ENCODE measurements at places on chromosomes 5 and 9.

DNA sequence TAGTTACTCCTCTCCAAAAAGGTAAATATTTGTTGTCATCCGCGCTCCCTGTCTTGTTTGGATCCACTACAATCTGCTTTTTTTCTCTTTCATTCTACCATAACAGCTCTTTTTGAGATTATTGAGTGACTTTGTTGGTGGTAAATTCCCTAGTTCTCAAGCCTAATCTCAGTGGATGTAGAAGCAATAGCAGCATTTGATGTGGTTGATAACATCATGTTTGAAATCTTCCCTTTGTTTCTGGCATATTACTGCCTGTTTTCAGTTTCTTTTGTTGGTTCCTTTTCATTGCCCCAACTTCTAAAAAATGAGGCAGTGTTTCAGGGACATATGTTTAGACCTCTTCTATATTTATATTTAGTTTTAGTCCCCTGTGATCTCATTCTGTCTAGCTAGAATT is 8.9 kb downstream of the CDC42SE2 start:
- no peak for DNase-seq

- DNase-seq = no peak
Measured at GRCh38 chr5:76269259-76269931, 133.7 kb upstream of the IQGAP2 start.

DNA sequence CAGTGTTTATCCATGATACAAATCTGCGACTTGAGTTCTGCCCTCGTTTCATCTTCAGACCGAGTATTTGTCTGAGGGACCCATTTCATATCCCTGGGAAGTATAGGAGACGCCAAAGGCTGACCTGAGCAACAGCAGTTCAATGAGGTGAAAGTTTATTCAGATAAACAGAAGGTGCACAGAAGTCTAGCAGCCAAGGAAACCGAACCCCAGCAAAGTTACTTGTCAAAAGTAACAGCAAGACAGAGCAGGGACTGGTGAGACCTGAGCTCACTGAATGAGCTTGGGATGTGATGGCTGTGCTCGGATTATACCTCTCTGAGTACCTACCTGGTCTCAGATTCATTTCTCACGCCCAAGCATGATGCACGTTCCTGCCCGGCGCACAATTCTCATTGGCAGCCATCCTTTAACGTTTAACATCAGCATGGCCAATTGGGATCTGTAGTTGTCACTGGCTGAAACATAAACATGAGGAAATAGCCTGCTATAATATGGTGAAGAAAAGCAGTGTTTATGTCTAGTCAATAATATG is 599 bp downstream of the LYRM7 start:
- DNase-seq = no peak

DNA sequence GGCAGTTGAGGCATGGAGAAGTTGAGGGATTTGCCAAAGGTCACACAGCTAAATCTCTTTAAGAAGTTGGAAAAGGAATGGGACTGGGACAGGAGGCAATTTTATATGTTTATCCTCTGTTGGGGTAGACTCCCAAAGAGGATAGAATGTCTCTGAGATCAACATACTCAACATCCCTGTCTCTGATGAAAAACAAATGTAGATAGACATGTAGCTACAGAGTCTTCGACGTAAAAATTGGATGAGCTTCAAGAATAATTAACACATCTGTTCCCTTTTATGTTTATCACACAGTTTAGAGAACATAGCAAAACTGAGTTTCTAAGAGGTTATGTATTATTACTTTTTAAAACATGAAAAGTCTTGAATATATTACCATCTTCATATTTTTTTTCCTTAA is 204.6 kb upstream of the CD180 start:
- DNase-seq = no peak

GRCh38 chr5:32098291-32098690 is 75.8 kb downstream of the GOLPH3 start:
- no peak for DNase-seq

- DNase-seq = peak; percentile 74
Measured at GRCh38 chr9:130934702-130935647, 4.1 kb downstream of the FIBCD1 start.

DNA sequence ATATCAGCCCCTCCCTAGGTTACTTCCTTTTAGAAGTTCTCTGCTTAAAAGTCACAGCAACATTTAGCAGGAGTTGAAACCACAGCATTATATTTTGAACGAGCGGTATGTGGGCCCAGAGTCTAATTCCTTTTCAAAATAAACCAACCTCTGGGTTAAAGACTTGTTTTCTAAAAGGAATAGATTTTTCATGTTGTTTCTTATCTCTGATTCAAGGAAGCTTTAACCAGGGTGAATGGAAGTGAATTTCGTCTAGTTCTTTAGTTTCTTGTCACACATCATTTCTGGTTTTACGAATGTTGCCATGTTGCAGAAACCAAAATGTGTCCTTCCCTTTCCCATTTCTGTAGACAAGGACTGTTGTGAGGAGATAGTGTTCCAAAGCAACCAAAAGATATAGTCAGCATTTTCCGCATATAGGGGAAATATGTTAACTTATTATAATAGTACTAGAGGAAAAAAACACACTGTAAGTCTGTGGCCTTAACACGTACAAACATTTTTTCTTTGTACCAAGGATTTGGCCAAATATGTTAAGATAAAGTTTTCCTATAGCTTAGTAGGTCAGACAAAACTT is 142.4 kb downstream of the PCSK5 start:
- DNase-seq = no peak

- no peak for DNase-seq
Measured at GRCh38 chr9:91465420-91465819, 41.8 kb upstream of the NFIL3 start.

DNA sequence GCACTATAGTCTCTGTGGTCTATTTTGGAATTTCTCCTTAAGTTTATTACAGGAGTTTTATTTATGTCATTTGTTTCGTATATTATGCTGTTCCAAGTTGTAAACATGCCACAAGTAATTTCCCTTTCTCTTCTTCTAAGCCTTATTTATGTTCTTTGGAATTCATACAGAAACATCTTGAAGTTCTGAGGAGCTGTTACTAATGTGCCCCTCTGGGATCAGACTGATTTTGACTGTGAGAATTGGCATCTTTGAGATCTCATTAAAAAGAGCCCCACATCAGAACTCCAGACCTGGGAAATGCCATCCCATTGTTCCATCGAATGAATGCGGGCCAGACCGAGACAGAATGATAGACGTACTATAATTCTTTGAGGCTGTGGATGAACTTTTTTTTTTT is 138.8 kb upstream of the CD180 start:
- DNase-seq = no peak

DNA sequence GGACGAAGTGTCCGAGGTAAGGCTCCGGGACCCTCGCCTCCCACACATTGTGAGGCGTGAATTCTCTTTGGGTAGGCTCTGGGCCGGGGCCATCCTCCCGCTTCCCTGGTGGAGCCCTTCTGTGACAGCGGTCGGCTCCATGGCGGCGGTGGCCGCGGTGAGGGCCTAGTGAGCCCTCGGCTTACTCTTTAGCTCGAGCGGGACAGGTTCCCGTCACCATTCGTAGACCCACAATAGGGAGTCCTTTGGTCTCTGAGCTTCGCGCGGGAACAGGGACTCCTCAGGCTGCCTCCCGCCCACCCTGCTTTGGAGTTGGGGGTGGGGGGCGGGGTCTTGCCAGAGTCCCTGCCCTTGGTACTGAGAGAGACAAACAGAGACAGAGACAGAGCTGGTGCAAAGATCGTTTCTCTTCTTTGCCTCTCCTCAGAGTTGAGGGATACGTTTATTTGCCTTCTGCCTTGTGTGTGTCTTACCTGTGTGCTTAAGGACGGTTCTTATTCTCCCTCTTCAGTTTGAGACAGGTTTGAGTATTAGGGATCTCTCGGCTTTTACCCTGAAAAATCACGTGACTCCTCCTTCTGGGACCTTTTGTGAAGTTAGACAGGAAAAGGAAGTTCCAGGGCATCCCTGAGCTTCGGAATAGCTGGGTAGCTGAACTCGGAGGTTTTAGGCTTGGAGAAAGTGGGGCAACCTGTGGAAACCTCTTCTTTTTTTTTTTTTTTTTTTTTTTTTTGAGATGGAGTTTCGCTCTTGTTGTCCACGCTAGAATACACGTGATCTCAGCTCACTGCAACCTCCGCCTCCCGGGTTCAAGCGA is 833 bp downstream of the ANKHD1 start:
- DNase-seq = no peak

DNA sequence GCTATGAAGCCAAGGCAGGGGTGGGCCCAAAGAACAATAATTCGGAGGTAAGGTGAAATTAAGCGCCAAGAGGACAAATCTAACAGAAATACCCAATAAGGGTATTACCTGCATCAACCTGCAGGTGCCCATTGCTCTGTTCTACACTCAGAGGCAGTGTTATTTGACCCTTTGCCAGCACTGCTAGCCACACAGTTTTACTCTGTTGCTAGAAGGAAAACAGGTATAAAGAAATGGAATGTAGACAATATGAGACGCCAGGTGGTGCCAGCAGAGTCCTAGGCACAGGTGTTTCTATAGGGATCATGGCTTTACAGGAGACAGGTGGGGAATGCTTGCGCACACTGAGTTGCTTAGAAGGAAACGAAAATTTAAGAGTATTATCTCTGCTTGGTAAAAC is 201.3 kb downstream of the HTR1A start:
- DNase-seq = peak; percentile 62

- no peak for DNase-seq
Measured at GRCh38 chr5:60640901-60641300, 59.1 kb downstream of the DEPDC1B start.

DNA sequence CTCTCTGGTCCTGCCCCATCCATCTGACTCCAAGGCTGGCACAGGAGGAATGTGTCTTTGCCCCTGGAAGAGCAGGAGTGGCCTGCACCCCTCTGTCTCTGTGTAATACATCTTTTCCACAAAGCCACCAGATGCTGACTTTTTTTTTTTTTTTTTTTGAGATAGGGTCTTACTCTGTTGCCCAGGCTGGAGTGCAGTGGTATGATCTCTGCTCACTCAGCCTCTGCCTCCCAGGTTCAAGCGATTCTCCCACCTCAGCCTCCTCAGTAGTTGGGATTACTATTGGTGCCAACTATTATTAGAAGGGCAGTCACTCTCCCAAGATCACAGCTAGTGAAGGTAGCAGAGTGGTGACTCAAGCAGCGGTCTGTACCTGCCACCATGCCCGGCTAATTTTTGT is 19.6 kb downstream of the SPRY4 start:
- no peak for DNase-seq

Measured in T47D (cell line).